ENCODE measurements at places on chromosomes 3 and 15.

DNA sequence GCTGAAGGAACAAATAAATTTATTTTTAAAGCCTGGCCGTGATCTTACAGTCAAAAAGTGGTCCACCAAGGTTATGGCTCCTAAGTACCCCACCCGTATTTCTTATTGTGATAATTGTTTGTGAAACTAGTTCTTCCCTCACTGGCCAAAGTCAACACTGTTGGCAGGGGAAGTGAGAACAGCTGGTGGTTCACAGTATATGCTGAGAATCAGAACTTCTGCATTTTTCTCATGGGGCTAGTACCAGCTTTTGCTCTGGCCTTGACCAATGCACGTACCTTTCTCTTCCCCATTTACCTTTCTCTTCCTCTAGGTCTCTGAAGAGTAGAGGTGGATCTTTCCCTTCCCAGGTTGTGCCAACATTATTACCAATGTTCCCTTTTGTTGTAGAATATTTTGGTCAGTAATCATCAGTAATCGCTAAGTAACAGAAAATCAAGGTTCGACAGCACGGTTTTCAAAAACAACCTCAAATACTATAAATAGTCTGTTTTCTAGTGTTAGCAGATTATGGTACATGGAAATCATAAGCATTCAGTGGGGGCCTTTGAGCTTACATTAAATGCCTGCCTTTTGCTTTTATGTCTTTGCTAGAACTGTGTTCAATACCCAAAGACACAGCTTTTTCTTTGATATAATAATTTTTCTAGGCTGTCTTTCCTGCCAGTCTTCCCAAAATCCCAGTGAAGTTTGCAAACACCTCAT lies 268.0 kb downstream of the LPP start:
- peak; percentile 63 for DNase-seq

DNA sequence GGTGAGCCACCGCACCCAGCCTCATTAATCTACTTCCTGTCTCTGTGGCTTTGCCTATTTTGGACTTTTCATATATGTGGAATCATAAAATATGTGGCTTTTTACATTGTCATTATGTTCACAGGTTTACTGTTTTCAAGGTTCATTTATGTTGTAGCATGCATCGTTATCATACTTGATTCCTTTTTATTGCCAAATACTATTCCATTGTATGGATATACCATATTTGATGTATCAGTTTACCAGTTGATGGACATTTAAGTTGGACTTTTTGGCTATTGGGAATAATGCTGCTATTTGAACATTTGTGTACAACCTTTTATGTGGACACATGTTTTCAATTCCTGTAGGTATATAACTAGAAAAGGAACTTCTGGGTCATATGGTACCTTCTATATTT lies 14.0 kb downstream of the GXYLT2 start:
- DNase-seq: no peak

DNA sequence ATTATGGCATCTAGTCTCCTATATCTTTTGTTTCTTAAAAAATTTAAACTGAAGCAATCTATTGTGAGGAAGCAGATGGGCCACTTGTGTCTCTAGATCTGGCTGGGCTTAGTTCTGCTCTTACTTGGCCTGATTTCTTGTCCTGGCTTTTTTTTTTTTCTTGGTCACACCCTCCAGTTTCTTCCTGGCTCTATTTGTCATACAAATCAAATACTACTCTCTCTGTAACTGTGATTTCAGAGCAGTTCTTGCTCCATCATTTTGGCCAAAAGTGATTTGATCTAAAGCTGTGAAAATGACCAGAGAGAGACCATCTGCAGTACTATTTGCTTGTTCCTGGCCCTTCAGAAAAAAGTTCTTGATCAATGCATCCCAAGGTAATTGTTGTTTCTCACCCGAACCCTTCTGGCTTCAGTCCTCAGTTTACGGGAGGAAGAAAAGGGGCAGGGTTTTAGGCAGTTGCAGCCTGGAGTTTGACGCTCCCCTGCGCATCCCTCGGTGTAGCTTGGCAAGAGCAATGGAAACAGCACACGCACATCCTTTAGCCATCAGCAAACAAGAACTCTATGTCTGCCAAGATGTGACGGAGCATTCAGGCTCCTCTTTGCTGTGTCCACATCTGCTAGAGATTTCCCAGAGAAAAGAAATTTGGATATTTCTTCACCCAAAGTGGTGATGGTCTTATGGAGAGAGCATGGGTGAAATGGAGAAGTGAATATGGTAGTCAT lies 31.6 kb downstream of the CHST2 start:
- peak; percentile 90 for DNase-seq

DNA sequence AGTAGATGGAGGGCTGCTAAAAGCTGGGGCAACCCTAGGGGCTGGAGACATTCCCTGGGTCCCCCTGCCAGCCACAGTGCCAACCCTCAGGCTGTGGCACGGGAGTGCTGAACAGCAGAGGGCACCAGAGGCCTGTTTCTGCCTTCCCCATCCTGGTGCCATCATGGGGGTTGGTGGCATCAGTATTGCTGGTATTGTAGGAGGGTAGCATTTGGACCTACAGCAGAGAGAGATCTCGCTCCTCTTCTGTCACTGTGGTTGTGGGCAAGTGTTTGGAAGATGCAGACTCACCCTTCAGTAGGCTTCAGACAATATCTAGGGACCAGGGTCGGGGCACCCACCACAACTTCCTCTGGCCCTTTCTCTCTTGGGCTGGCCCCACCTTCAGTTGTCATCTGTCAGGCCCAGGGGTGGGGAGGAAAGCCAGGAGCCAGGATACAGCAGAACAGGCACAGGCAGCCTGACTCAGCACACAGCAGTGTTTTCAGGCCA lies 123.5 kb downstream of the RPLP1 start:
- DNase-seq: peak; percentile 74

GRCh38 chr15:80773122-80773551 lies 6.0 kb upstream of the CEMIP start:
- DNase-seq: no peak

GRCh38 chr15:89436560-89437311 lies 59.6 kb downstream of the RHCG start:
- DNase-seq: no peak

All from stomach (tissue), 19 donors.